ENCODE measurements at places on chromosomes 6 and 20.

GRCh38 chr6:165694296-165694695, 31.3 kb upstream of the PDE10A start:
- DNase-seq, result no peak

DNA sequence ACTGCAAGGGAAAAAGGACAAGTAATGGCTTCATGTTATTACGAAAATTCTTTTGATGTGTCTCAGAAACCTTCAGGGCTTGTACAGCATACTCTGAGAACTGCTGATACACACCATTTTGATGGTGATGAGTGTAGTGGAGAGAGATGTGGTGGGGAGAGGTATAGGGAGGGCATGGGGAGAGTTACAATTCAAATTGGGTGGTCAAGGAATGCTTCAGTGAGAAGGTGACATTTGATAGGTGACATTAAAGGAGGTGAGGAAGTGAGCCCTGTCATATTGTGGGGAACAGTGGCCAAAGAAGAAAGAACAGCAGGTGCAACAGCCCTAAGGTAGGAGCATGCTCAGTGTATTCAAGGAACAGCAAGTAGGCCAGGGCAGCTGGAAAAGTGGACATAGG, 318.9 kb downstream of the CLIC5 start:
- no peak for DNase-seq

GRCh38 chr6:150266963-150267685, 101.7 kb upstream of the IYD start:
- no peak for DNase-seq

DNA sequence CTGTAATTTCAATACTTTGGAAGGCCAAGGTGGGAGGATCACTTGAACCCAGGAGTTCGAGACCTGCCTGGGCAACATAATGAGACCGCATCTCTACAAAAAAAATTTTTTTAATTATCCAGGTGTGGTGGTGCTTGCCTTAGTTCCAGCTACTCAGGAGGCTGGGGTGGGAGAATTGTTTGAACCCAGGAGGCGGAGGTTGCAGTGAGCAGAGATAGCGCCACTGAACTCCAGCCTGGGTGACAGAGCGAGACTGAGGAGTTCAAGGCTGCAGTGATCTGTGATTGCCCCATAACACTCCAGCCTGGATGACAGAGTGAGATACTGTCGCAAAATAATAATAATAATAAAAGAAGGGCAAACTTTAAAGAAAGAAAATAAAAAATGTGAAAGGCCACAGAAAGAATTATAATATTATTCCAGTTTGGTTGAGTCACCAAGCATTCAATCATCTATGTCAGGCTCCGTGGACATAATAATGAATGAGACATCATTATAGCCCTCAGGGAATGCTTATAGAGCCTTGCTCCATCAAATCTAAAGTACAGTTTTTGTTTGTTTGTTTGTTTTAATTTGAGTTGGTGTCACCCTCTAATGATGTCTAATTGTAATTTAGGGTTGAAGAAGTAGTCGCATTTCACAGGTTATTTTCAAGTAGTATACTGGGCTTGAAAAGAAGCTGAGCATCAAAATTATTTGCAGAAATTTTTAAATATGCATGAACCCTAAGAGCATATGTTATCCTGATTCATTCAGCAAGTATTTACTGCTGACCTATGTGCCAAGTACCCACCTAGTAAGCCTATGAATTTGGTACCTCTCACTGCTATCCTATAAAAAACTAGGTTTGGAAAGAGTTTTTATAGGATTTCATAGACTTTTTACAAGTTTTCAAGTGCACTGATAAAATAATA, 15.1 kb downstream of the GLYATL3 start:
- no peak for DNase-seq

DNA sequence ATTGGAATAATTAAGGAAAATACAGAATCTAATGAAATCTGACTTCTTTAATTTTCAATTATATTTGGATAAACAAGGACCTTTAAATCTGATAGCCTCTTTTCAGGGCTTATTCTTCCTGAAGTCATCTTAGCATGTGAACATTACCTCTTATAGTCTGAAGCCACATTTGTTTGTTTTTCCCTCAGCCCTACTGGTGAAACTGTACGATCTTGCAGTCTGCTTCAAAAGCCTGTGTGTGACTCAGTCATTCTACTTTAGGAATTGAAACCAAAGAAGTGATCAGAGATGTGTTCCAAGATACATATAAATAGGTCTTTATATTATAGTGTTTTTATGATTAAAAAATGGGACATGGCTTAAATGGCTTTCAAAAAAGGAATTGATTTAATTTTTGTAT, 67.5 kb downstream of the MACROD2 start:
- DNase-seq, result no peak

GRCh38 chr6:121055572-121056163, 278.6 kb downstream of the TBC1D32 start:
- peak; percentile 37 for DNase-seq

GRCh38 chr6:57021086-57021720, 25.3 kb upstream of the KIAA1586 start:
- DNase-seq, result peak; percentile 5

GRCh38 chr20:50027611-50028105, 44.9 kb downstream of the SNAI1 start:
- DNase-seq, result no peak

DNA sequence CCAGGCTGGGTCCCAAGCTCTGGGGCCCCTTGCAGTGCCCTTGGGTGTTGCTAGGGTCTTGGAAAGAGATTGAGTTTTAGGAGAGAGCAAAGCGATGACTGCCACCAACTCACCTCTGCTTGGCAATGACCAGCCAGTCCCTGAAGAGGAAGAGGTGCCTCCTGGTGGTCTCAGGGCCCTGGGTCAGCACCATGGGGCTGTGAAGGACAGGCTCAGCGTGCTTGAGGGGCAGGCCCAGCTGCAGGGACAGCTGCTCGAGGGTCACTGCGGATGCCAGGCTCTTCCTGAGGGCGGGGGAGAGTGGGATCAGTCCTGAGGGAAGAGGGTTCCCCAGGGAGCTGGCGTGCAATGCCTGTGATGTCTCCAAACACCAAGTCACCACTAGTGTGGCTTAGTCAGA, 50.8 kb upstream of the TAGAP start:
- no peak for DNase-seq

DNA sequence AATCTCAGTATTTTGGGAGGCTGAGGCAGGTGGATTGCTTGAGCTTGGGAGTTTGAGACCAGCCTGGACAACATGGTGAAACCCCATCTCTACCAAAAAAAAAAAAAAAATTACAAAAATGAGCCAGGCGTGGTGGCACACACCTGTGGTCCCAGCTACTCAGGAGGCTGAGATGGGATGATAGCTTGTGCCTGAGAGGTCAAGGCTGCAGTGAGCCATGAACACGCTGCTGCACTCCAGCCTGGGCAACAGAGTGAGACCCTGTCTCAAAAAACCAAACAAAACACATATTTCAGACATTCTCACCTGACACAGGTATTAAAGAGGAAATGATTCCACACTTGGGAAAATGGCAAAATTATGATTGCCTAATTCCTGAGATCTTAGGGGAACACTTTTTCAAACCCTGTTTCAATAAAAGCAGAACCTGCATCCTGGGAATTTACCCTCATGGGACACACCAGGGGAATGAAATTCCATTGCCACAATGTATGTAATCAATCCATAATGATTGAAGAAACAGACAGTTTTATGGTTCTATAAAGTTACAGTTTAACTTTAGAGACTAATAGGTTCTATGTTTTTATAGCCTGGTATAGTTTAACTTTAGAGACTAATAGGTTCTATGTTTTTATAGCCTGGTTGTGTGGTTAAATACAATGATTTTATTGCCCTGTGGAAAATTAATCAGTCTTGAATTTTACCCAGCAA, 29.6 kb upstream of the DNAAF9 start:
- DNase-seq, result peak; percentile 89

- DNase-seq, result no peak
Measured at GRCh38 chr6:30891816-30892538, 7.7 kb downstream of the DDR1 start.

- peak; percentile 26 for DNase-seq
Measured at GRCh38 chr6:127459231-127459641, at the start of gene KIAA0408. Gene KIAA0408, minus strand, starts transcription at chr6:127459389. Its CDS starts 5,408 bp downstream, at chr6:127453981.

GRCh38 chr6:1145768-1146218, 166.1 kb upstream of the FOXQ1 start:
- DNase-seq, result no peak

- no peak for DNase-seq
Measured at GRCh38 chr6:17622144-17622543, 22.0 kb downstream of the FAM8A1 start.

- DNase-seq, result no peak
Measured at GRCh38 chr20:42836339-42836738, 353.4 kb downstream of the PTPRT start.

GRCh38 chr6:76166297-76166696, 93.8 kb upstream of the IMPG1 start:
- no peak for DNase-seq

DNA sequence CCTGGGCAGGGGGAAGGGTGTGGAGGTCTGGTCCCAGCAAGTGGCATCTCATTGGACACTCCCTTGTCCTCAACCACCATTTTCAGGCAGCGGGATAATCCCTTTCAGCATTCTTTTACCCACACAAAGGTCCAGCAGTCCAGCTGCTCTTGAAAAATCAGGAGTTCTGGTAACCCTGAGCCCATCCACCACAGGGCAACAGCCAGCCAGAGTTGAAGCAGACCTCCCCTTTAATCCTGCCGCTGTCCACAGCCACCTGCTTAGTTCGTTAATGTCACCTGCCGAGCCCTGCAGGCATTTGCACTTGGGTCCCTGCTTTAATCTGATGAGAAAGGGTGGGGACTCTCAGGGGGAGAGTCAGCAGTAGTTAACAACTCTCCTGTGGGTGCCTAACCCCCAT, 11.1 kb downstream of the TMEM74B start:
- no peak for DNase-seq

DNA sequence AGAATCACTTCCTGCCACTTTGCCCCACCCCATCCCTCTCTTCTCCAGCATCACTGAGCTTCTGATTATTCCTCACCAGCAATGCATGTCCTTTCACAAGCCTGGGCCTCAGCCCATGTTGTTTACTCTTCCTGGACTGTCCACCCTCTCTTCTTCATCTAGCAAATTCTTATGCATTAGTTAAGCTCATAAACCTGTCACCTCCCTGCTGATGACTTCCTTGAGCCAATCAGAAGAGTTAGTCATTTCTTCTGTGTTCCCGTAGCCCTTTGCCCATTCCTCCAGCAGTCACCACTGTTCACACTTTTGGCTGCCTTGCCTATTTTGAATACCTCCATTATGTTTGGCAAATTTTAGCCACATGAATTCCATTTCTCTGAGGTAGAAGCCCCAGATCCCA, 4.1 kb upstream of the CRYBG1 start:
- no peak for DNase-seq

- peak; percentile 13 for DNase-seq
Measured at GRCh38 chr20:36745234-36745926, 510 bp downstream of the NDRG3 start.

- DNase-seq, result no peak
Measured at GRCh38 chr6:159075506-159076228, 30.9 kb upstream of the TAGAP start.

DNA sequence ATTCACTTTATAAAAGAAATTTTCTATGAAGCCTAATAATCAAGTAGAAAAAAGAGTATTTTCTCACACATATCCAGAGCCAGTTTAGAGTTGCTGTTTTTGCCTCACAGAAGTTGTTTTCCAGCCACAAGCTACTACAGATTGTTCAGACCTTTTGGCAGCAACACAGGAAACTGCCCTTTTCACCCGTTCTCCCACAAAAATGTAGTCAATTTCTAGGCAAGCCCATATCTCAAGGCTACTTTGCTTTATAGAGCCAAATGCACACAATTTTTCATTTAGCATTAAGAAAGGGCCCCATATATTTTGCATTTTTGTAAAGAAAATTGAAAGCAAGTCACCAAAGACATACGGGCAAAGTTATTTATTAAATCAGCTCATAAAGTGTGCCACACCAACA, 49.5 kb downstream of the EPB41L2 start:
- DNase-seq, result no peak

- no peak for DNase-seq
Measured at GRCh38 chr20:47220161-47220582, 136.3 kb downstream of the ZMYND8 start.

DNA sequence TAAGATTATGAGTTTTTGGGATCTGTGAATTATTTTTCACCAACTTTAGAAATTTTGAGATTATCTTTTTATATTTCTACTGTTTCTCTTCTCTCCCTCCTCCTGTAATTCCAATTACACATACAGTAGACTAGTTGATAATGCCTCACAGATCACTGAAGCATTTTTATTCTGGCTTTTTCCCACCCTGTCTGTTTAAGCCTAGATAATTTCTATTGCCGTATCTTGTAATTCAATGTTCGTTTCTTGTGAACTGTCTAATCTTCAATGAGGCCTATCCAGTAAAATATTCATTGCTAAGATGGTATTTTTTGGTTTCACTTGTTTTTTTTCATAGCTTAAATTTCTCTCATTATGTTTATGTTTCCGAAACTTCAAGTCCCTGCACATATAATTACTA, 12.0 kb downstream of the MDN1 start:
- DNase-seq, result no peak

GRCh38 chr6:17621003-17621402, 20.9 kb downstream of the FAM8A1 start:
- no peak for DNase-seq

- no peak for DNase-seq
Measured at GRCh38 chr6:6417475-6417874, 97.0 kb upstream of the F13A1 start.

DNA sequence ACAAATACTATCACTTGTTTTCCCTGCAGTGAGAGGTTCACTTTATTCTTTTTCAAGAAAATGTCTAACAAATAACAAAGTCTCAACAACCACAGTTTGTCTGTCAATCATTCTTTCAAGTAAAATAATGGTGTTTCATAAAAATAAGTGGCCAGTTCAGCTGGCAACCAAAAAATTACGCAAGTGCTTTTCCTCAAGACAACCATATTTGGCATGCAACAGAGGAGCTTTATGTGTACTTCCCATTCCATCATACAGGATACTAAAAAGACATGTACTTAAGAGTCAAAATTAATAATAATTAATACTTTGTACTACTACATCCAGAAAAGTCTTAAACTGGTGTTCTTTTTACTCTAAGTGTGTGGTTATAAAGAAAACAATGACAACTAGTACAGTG, 34.6 kb downstream of the ATG5 start:
- DNase-seq, result no peak

- DNase-seq, result no peak
Measured at GRCh38 chr6:30601815-30602641, 15.0 kb downstream of the PPP1R10 start.

DNA sequence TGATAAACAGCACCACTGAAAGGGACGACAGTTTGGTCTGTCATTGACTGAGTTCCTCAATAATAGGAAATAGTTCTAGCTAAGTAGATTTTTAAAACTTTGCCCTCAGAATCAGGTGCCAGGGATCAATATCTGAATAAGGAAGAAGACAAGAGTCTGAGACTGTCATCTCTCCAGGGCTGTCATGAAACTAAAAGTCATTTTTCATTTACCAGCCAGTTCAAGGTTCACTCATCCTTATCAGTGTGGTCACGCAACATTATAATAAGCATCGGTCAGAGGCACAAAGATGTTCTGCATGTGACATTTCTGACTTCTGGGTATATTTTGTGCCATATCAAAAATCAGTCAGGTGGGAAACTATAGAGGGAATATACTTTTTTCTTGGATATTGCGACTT, 52.5 kb upstream of the E2F3 start:
- DNase-seq, result peak; percentile 69

- no peak for DNase-seq
Measured at GRCh38 chr6:12036766-12037165, 24.7 kb downstream of the HIVEP1 start.

GRCh38 chr6:142764311-142764710, 180.7 kb downstream of the HIVEP2 start:
- no peak for DNase-seq

GRCh38 chr6:154462425-154462824, 48.1 kb downstream of the CNKSR3 start:
- DNase-seq, result no peak

- peak; percentile 29 for DNase-seq
Measured at GRCh38 chr6:34867484-34867883, 20.4 kb downstream of the TAF11 start.
